HT-29 (cell line): ENCODE measurements at places on chromosomes 5 and 9. TPM values are rescaled to one million over a fixed set of nuclear protein-coding genes. Genes with fewer than 3 reads are reported as not detected.
A peak's percentile ranks its signal among the peaks of the same experiment; 100 is the strongest.

- DNase-seq, result peak; percentile 19
These were observed 59.9 kb downstream of the TLE1 start for GRCh38 chr9:81629440-81629839.

Gene NCS1
- 6.9 and 7.0 TPM in 2 replicates for total RNA-seq

- no peak for DNase-seq
These were observed 2.7 kb upstream of the PURA start for GRCh38 chr5:140111011-140111858.

DNA sequence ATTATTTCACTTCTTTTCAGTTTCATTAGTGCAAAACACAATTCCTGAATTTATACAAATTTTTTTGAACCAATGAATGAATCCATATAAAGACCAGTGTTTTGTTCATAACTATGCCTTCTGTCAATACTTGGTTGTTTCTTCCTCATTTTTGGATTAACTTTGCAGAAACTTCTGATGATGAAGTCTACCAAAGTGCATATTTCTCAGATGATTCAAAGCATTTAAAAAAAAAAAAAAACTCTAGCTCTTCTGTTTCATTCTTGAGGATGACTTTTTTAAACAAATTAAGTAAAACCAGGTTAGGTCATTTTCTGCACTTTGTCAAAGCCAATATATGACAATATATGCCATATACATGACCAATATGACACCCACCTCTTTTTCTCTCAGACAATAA is 92.6 kb downstream of the CHSY3 start:
- no peak for DNase-seq

GRCh38 chr9:136823136-136824046 is 15.6 kb downstream of the RABL6 start:
- no peak for DNase-seq

GRCh38 chr9:135135171-135135928 is 47.9 kb downstream of the OLFM1 start:
- no peak for DNase-seq

GRCh38 chr9:92517046-92517445 is 18.7 kb downstream of the ECM2 start:
- DNase-seq, result no peak

Gene RNF183
- 6.1 and 7.1 TPM in 2 replicates for total RNA-seq
